ENCODE measurements at places on chromosomes 5 and 9.

DNA sequence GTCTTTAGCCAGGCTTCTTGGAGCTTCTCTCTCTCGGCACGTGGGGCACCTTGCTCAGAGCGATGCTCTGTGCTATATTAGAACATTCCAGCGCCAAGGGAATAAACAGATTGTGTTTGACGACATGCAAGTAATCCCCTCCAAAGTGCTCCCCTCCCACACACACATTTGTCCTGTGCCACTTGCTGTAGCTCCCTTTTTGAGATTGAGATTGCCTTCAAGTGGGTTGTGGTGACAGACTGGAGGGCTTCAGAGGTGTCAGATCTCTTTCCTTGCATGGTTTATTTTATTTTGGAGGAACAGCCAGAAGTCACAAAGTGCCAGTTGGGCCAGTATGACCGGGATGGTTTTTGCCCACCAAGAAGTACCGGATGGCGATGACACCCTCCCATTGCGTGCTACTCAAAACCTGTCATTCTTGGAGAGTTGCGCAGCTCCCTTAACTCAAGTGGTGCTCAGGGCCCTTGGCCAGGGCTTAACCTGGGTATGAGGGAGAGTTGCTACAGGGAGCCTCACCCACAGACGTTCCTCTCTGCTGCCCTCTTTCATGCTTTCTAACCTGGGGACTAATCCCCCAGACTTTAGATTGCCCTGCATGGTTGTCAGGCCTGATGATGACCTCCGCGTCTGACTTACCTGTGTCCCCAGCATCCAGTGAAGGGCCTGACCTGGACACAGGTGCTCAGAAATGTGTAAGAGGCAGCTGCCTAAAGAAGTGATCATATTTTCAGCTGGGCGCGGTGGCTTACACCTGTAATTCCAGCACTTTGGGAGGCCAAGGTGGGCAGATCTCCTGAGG, 18.8 kb upstream of the RPL26L1 start:
- DNase-seq, result no peak

DNA sequence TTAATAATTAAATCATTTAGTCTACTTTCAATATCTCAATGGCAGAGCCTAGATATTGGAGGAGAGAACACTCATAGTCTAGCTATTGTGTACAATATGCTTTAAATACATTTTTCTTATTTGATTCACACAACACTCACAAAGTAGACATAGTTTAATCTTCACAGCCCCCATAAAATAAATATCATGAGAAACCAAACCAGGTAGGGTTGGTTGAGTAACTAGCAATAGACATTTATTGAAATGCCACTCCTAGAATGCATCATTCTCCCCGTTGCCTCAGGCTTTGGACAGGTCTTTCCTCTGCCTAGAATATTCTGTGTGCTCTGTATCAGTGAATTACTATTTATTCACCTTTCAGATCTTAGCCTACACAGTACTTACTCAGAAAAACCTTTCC, 141.9 kb downstream of the CEMIP2 start:
- no peak for DNase-seq

DNA sequence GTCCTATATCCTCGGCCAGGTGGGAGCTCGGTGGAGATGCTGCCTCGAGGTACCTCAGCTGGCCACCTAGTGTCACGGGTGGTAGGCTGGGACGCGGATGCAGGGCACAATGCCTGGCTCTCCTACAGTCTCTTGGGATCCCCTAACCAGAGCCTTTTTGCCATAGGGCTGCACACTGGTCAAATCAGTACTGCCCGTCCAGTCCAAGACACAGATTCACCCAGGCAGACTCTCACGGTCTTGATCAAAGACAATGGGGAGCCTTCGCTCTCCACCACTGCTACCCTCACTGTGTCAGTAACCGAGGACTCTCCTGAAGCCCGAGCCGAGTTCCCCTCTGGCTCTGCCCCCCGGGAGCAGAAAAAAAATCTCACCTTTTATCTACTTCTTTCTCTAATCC, 2.0 kb downstream of the PCDHGC3 start:
- no peak for DNase-seq

GRCh38 chr9:108643731-108644510, 211.9 kb downstream of the ACTL7B start:
- DNase-seq, result no peak

GRCh38 chr5:92676215-92677165, 904.5 kb downstream of the NR2F1-AS1 start:
- DNase-seq, result no peak

- no peak for DNase-seq
Observed at GRCh38 chr5:59241119-59241518, 652.4 kb downstream of the PDE4D start.

DNA sequence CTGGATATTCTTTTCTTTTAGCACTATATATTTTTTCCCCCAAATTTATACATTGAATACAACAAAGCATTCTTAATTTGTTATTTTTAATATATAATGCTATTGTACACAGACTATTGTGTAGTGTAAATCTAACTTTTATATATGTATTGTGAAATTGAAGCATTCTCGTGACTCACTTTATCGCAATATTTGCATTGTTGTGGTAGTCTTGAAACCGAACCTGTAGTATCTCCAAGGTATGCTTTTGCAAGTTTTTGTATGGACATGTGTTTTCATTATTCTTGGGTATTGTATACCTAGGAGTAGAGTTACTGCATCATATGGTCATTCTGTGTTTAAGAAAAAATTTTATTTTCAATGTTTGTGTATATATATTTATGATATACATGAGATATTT, 49.6 kb downstream of the NSD1 start:
- DNase-seq, result no peak

DNA sequence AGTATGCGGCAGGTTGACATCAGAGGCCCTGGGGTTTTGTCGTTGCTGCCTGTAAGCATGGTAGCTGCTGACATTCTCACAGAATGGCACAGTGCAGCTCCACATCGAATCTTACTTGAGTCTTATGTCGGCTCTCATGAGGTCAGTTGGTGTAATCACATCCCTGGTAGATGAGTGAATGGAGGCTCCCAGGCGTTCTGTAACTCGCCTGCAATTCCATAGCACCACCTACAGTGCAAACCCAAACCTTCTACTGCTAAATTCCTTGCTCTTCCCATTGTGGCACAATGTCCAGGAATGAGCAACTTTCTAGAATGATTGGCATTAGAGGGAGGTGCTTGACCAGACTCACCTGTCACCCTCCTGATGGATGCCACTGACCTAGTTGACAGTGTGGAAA, 578.4 kb downstream of the CCDC171 start:
- DNase-seq, result peak; percentile 22

DNA sequence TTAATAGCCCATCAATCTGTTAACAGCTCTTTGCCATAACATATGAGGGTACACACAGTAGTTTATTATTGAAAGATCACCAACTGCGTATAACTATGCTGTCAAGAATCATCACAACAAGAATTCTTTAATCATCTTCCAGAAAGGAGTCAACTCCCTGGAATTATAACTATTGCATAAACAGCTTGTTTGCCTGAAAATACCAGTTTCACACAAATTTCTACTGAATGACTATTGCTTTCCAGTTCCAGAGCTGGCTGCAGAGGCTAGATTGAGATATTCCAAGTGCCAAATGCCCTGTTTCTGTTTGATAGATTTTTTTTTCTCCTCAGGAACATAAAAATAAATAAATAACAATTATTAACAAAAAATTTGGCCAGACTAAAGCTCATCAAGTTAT, 444.7 kb downstream of the TLE1 start:
- no peak for DNase-seq

- no peak for DNase-seq
Observed at GRCh38 chr5:172162323-172162986, 25.6 kb downstream of the STK10 start.

GRCh38 chr5:122067390-122067789, 10.7 kb downstream of the LOX start:
- DNase-seq, result no peak

DNA sequence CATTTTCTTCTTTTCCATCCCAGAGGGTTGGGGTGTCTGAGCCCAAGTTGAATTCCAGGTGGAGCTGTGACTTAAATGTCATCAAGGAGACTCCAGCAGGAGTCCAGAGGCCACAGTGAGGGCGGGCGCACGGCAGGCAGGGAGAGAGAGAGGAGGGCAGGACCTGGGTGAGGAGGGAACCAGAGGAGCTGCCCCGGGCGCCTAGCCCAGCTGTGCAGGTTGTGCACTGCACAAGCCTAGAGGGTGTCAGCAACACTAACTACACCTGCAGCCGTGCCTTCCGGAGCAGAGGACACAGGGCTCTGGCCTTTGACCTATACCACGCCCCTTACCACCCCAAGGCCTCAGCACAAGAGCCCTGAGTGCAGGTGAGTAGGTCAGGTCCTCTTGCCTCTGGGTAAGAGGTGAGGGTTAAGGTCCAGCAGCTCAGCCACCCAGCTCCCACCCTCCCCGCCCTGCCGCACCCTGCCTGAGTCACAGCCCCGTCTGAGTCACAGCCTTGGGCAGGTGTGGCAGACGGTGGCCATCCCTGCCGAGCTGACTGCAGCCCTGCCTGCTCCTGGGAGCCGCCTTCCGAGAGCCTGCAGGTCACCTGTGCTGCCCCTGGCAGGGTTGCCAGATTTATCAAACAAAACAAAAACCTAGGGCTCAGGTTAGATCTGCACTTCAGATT, 6.4 kb upstream of the AGPAT2 start:
- DNase-seq, result no peak

DNA sequence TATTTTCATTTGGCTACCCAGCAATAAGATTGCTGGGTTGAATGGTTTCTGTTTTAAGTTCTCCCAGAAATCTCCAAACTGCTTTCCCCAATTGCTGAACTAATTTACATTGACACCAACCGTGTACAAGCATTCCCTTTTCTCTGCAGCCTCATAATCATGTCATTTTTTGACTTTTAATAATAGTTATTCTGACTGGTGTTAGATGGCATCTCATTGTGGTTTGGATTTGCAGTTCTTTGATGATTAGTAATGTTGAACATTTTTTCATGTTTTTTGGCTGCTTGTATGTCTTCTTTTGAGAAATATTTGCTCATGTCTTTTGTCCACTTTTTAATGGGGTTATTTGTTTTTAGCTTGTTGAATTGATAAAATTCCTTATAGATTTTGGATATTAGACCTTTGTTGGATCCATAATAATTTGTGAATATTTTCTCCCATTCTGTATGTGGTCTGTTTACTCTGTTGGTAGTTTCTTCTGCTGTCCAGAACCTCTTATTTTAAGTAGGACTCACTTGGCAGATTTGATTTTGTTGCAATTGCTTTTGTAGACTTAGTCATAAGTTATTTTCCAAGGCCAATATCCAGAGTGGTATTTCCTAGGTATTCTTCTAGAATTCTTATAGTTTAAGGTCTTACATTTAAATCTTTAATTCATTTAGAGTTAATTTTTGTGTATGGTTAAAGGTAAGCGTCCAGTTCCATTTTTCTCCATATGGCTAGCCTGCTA, 793.7 kb downstream of the BRINP1 start:
- no peak for DNase-seq

DNA sequence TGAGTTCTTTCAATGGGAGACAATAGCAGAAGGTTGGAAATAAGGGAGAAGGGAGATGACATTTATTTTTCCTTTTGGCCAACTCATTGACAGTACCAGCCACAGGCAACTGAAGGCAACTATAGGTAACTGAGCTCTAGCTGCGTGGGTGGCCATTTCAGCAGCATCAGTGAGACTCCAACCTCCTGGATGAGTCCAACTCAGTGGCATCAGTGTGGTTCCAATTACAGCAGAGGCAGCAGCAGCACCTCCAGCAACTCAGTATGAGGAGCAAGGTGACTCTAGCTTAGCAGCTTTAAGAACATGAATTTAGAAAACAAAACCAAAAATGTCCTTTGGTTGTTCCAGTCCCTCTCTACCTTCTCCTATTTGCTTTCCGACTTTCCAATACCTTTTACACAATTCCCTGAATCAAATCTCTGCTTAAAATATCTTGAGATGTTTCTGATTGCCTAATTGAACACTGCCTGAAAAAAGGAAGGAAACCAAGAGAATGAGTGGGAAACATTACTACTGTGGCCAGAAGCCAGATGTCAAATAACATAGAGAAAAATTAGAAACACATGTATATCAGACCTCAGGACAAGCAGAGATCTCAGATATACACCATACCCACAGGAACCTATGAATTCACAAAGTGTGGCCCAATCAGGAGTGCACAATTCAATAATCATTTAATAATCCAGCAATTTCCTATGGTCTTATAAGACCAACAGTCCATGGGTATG, 166.5 kb upstream of the RORB start:
- DNase-seq, result peak; percentile 23

GRCh38 chr5:62509806-62510205, 68.8 kb upstream of the LRRC70 start:
- no peak for DNase-seq

- DNase-seq, result no peak
Observed at GRCh38 chr9:121637713-121638220, 13.7 kb upstream of the DAB2IP start.

GRCh38 chr5:76927961-76928360, 24.9 kb upstream of the CRHBP start:
- DNase-seq, result no peak

DNA sequence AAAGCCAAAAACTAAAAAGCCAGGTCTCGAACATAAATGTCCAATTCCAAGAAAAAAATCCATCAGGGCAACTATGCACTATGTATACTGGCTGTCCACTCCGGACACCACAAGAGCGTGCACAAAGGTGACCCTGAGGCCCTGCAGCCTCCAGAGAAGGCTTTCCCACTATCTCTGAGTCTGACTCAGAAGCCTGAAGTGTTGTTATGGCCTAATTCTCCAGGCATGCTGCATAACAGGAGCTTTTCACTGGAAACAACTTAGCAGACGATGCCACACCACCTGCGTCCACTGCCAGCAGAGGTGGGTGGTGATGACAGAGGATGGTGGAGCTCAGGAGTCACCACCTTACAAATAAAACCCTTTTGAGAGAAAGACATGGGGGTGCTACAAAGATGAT, 63.7 kb downstream of the HABP4 start:
- DNase-seq, result no peak

- DNase-seq, result no peak
Observed at GRCh38 chr9:1954238-1954637, 60.9 kb upstream of the SMARCA2 start.

- DNase-seq, result no peak
Observed at GRCh38 chr9:1335174-1335573, 285.0 kb downstream of the DMRT2 start.

DNA sequence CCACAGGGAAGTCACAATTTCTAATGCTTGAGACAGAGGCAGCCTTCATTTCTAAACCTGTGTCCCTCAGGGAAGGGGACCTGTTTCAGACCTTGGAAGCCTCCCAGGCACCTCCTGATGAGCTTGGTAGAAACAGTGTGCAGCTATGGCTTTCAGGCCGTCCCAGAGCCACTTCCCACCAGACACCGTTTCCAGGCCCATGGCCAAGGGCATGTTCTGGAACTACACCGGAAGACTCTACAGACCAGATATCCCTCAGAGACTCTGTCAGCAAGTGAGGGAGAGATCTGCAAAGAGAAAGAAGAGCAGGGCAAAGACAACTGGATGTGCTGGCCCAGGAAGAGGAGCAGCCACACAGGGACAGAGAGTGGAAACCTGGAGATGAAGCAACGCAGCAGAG, 82.2 kb upstream of the HSPA9 start:
- no peak for DNase-seq

GRCh38 chr5:132136906-132137305, 63.3 kb downstream of the CSF2 start:
- no peak for DNase-seq

Data from SK-N-DZ (cell line).